ENCODE measurements at places on chromosomes 13 and 19.

DNA sequence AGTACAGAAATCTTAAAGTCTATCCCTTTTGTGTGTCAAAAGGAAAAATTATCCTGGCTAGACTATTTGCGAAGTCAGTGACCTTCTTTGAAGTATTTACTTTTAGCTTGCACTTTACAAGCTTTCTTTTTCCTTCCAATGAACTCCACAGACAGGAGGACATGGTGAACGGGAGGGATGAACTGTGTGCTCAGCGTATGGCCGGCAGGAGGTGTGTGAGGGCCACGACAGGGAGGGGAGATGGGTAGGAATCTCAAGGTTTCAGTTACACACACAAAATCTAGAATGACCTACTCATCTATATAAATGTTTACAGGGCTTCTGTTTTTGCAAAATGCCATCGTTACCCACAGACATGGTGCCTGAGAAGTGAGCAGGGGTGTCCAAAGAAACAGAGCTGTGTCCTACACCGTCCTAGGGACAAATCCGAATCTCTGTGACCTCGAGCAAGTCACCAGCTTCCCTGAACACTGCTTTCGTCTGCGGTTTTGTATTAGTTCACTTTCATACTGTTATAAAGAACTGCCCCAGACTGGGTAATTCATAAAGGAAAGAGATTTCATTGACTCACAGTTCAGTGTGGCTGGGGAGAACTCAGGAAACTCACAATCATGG is 537.2 kb downstream of the LIG4 start:
- DNase-seq, result no peak

DNA sequence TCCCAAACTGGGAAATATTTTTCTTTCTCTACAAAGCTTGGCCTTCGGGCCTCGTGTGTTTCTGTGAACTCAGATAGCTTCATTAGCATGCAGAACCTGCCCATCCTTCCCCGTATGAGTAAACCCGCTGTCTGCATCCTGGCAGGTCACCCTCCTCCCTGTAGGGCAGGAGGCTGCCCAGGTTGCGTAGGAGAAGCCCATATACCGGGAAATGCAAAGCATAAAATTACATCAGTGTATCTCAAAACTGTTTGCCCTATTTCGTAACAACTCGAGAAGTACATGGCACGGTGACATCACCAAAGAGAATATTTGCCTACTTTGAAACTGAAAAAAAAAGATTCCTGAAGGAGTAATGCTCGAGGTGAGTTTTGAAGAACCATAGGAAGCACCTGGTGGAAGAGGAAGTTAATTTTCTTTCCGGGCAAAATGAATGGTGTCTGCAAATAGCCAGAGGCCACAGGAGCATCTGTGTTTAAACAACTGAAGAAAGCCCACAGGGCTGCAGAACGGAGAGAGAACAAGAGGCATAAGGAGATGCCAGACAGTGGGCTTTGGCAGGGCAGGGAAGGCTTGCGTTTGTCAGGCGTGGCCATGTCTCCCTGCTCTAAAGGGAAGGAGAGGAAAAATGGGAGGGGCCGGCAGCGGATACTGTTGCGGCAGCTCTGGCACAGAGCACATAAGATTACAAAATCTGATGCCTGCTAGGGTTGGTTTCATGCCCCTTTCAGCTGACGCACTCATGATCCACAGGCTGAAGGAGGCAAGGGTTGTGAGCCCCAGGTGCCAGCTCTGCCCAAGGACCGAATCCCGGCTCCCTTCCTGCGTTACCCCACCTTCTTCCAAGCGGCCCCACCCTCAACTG is 81.4 kb downstream of the IRS2 start:
- DNase-seq, result no peak

DNA sequence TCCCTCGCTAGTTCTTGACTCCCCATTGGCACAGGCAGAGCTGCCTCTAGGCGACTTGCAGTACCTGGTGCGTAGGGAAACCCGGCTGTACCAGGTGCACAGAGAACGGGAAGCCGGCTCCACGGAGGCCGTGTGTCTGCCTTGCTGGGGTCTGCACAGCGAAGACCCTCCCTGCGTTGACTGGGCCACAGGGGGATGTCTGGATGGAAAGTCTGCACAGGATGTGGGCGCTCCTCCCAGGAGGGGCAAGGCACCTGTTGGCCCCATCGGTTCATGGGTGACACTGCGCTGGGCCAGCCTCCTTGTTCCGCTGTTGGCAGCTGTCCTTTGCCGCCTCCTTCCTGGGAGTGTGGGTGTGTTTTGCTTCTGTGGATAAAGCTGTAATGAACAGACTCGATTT is 138.3 kb downstream of the TEX29 start:
- no peak for DNase-seq

DNA sequence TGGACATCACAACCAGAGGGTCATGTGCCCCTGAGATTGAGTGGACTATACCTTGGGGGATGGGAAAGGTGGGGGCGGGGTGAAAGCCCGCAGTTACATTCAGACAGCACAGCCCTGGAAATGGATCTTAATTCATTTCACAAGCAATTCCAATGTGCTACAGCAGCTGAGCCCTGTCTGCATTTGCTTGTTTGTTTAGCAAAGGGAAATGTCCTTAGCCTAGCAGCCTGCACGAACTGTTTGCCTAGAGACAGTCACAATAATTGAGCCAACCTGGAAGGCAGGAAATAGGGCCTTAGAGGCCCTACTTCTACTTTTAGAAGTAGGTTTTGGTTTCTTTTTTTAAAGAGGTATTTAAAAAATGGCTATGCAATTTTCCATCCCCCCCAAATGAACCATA is 177.3 kb upstream of the KL start:
- DNase-seq, result no peak

- no peak for DNase-seq
These were observed 14.7 kb downstream of the NLRP9 start for GRCh38 chr19:55723491-55723890.

- DNase-seq, result no peak
These were observed 2.1 kb upstream of the PTPRS start for GRCh38 chr19:5342573-5343201.

GRCh38 chr19:49433240-49433901 is 8.0 kb downstream of the SLC17A7 start:
- no peak for DNase-seq

DNA sequence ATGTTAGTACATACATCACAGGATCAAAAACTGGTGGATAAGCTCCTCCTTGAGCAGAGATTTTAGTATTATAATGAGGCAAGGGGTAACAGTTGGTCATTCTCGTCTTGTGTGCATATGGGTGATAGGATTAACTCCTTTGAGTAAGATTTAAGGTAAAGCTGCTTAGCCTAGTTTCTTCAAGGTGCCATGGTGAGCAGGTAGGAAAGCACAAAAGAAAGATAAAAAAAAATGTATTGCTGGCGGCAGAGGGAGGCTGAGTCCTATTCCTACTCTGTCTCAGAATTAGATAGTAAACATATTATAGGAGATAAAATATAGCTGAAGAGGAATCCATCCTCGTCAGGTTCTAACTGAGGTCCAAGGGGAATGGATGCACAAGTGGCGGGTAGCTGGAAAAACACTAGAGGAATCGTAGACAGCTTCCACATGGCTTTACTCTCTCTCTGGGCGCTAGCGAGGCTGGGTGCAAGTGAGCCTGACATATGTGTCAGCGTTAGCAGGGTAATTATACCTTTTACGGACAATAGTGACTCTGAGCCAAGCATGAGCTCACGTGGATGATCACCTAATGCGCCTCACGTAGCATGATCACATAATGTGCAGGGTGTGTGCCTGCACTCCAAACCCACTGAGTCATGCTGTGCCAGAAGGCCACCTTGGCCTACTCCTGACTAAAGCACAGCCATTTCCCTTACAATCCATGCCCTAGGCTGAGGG is 734.3 kb upstream of the MIR17HG start:
- DNase-seq, result no peak

DNA sequence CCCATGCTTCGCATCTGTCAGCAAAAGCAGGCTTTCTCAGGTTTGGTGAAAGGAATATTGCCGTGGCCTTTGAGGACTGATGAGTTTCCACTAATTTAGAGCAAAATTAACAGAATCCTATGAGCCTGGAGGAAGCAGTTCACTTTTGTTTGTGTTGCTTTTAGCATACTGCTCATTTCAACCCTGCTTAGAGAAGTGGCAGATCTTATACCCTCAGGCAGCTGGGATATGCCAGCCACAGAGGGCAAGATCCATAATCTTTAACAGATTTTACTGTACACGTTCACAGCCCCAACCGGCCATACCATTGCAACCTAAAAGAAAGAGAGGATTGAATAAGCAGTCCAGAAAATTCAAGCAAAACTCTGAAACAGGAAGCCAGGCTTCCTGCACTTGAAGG is 60.5 kb downstream of the COL4A2 start:
- DNase-seq, result no peak

- no peak for DNase-seq
These were observed 1.3 kb downstream of the NECTIN2 start for GRCh38 chr19:44847144-44848035.

GRCh38 chr13:98050041-98050466 is 92.8 kb upstream of the FARP1 start:
- no peak for DNase-seq

DNA sequence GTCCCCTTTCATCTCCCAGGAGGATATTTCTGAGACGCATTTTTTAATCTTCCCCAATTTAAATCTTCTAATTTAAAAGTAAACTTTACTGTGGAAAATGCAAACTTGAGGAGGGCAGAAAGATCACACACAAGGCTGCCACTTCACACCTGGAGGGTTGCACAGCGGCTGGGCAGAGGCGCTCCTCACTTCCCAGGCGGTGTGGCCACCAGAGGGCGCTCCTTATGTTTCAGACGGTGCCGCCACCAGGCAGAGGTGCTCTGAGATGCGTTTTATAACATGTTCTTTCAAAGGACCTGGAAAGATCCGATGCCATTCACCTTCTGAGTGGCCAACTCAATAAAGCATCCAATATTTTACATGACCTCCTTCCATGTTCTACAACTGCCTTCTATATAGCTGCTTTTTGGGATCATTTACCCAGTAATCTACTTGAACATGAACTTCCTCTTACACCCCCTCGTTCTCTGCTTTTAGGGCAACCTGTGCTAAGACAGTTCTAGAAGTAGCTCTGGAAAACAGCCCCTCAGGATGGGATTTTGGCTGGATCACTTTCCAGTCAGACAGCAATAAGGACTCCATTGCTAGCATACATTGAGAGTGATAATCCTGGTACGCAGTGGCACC is 14.8 kb upstream of the MTUS2 start:
- DNase-seq, result no peak

GRCh38 chr19:55255618-55256423 is 3.0 kb downstream of the PPP6R1 start:
- DNase-seq, result no peak

- DNase-seq, result no peak
These were observed 610.6 kb upstream of the PRR20A start for GRCh38 chr13:56530096-56530495.

DNA sequence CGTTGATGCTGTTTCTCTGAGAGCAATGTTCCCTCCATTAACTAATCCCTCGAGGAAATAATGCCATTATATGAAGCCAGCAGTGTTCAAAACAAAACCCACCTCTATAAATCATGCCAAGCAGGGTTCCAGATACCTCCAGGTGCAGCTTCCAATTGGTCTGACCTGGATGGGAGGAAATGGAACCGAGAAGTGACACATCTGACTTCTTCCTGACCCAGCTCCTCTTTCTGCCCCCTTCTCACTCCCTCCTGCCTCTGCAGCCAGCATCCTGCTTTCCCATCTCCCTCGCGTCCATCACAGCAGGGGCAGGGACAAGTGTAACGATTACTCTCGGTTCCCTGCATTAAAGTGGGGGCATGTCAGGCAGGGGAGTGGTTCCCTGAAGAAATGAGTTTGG is 37.5 kb downstream of the HSPH1 start:
- DNase-seq, result no peak

GRCh38 chr13:89053418-89053817 is 1382.2 kb downstream of the SLITRK5 start:
- DNase-seq, result no peak

All from cortex of kidney (tissue), 1 donor.